NCI-H1417 (cell line): ENCODE measurements at places on chromosomes 4 and X.

GRCh38 chr4:78297116-78297800, 240.1 kb downstream of the FRAS1 start:
- DNase-seq = no peak

DNA sequence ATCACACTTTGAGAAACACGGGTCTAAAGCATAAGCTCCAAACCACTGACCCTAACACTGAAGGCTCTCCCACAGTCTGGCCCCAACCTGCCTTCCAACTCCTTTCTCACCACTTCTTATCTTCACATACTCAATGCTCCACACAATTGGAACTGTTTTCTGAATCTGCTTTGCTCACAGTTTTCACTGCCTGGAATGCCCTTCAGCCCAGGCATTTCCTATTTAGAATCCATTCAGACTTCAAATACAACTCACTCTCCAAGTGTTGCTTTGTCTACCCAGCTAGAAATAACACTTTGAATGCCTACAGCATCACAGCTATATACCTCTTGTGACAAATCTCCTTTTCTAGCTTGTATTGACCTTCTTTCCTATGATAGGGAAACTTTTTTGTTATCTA, 10.2 kb downstream of the OTUD4 start:
- DNase-seq = no peak

DNA sequence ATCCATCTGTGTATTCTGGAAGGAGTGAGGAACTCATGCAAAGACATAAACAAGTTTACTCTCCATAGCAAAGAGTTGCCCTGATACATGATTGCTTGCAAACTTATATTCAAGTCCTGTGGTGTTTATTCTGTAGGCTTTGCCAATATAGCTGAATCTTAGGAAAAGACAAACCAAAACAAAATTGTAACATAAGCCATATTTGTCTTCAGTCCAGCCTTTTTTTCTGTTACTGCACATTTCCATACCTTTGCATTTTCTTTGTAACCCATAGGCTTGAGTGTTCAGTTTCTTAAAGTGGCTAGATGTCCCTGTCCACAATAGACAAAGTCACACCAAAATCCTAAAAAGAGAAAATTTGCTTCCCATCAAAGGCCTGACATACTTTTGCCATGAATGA, 120.4 kb downstream of the PPARGC1A start:
- no peak for DNase-seq

- no peak for DNase-seq
These were observed 143.2 kb downstream of the FRYL start for GRCh38 chr4:48636911-48637310.

- no peak for DNase-seq
These were observed 635.0 kb upstream of the NR3C2 start for GRCh38 chr4:149077181-149077580.

- DNase-seq = no peak
These were observed 29.8 kb upstream of the PTCHD1 start for GRCh38 chrX:23304881-23305280.

- DNase-seq = no peak
These were observed 294.9 kb upstream of the TBX22 start for GRCh38 chrX:79719568-79720231.

DNA sequence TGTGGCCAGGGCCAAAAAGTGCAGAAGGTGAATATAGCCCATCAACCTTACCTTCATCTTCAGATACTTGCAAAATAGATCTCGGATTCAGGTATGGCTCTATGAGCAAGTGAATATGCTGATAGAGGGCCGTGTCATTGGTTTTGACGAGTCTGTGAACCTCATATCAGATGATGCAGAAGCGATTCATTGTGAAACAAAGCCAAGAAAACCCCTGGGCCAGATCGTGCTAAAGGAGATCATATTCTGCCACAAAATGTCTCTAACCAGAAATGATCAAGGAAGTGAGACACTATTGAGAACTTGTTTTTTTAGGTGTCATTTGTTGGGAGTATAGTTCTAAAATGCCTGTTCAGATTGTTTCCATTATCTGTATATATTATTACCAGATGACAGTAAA, 48.3 kb downstream of the PDK3 start:
- no peak for DNase-seq

- DNase-seq = no peak
These were observed 1.7 kb upstream of the NDP start for GRCh38 chrX:43974741-43975465.

- DNase-seq = no peak
These were observed 362.2 kb upstream of the EMCN start for GRCh38 chr4:100880011-100880410.

DNA sequence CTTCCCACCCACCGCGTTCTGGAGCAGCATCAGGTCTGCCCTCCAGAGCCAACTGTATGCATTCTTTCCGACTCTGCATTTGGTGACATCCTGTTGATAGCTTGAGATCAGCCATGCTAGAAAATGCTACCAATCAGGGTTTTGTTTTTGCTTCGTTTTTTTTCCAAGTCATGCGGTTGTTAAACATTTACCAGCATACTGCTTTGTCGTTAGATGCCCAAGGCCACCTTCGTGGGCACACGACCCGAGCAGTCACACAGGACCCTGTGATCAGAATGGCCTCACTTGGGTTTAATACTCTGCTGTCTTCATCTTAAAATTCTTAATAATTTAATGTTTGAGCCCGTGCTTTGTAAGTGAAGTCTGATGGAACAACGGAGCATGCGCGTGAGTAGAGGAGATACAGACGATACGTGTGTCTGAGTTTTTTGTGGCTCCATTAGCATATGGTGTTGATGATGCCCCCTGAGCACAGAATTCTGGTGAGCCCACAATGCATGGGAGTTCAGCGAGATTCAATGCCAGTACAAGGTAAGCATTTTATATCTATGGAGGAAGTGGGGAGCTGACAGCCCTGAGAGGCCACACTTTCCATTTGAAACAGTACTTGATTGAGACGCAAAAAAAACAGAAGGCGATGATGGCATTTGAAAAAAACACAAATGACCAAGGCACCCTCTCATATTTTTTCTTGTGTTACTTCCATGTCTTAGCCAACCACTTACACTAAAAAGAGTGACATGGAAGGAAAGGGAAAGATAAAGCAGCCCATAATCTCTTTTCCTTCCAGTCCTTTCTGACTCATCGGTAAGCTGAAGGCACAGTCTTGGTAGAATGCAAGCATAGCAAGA, 323.6 kb downstream of the BCOR start:
- no peak for DNase-seq

DNA sequence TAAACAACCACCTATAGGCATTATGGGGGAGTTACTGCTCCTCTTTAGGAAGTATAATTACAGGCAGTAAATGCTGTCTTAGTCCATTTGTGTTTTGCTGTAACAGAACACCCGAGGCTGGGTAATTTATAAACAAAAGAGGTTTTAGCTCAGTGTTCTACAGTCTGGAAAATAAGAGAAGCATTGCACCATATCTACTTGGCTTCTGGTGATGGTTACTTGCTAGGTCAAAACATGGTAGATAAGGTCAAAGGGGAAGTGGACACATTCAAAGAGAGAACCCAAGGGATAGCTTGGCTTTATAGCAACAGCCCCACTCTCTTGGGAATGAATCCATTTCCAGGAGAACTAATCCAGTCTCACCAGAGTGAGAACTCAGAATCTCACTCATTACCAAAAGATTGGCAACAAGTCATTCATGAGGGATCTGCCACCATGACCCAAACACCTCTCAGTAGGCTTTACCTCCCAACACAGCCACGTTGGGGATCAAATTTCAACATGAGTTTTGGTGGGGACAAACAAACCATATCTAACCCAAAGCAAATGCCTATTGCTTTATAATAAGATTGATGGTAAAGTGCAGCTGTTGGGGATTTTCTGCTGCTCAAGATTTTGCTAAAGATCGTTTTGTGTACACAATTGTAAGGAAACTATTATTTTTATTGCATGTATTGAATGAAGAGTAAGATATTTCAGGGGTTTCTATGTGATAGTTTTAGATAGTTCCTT, 32.6 kb downstream of the STAG2 start:
- DNase-seq = no peak

GRCh38 chr4:138919094-138919936, 96.3 kb upstream of the NOCT start:
- peak; percentile 81 for DNase-seq

- DNase-seq = no peak
These were observed 340 bp downstream of the HNRNPD start for GRCh38 chr4:82373486-82373815.

DNA sequence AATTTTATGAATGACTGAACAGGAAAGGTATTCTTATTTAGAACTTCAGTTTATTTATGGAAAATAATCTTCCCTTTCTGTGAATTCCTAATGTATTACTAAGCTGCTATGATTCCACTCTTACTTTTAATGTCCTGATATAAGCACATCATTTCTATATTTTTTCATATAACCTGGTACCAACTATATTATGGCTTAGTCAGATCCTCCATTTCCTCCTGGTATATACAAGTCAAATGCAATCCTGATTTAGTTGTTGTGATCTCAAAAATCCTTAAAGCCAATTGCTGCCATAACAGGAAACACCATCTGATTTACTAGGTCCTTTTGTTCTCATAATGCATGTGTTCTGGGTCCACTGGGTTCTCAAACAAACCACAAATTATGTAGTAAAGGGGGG, 26.8 kb downstream of the TRMT2B start:
- no peak for DNase-seq

GRCh38 chr4:143375326-143376073, 38.8 kb downstream of the GAB1 start:
- DNase-seq = peak; percentile 74
